ENCODE measurements at places on chromosomes 1 and 21. TPM values are rescaled to one million over a fixed set of nuclear protein-coding genes. Genes with fewer than 3 reads are reported as not detected.

The FMO2 gene
- total RNA-seq = 15.4 TPM

The FCRL1 gene
- total RNA-seq = 0.72 TPM

The TTLL10 gene
- not detected for total RNA-seq

The KCNA3 gene
- 3.6 TPM for total RNA-seq

The OR2G6 gene
- 2.2 TPM for total RNA-seq

The ATP1A1 gene
- total RNA-seq = 43.3 TPM

The NRDC gene
- total RNA-seq = 109 TPM

The KRTAP19-3 gene
- total RNA-seq = not detected

The EIF4G3 gene
- total RNA-seq = 30.3 TPM

The KDM5B gene
- 186 TPM for total RNA-seq

The SLC2A5 gene
- total RNA-seq = 14.2 TPM

The CELA3B gene
- not detected for total RNA-seq

The ZFP69 gene
- total RNA-seq = 8.9 TPM

The BCL2L15 gene
- total RNA-seq = 3.6 TPM

The ATAD3C gene
- 1.2 TPM for total RNA-seq

The RWDD3 gene
- total RNA-seq = 26.0 TPM

The PRAMEF6 gene
- total RNA-seq = not detected

The ILDR2 gene
- 4.1 TPM for total RNA-seq

The VWA5B1 gene
- 0.24 TPM for total RNA-seq

The XKR8 gene
- 3.9 TPM for total RNA-seq

The F13B gene
- not detected for total RNA-seq

The SPRR5 gene
- not detected for total RNA-seq

The SLAMF1 gene
- 0.24 TPM for total RNA-seq

The TAL1 gene
- 3.1 TPM for total RNA-seq

The PTGFR gene
- 18.8 TPM for total RNA-seq

The CACHD1 gene
- total RNA-seq = 9.6 TPM

The LEFTY2 gene
- total RNA-seq = 144 TPM

The C8B gene
- not detected for total RNA-seq

The RBM34 gene
- total RNA-seq = 36.6 TPM

The NBPF1 gene
- 125 TPM for total RNA-seq

Data from umbilical cord (tissue), 2 donors.